Substantia nigra (tissue), 51 donors: ENCODE measurements at places on chromosomes 6 and 20.

DNA sequence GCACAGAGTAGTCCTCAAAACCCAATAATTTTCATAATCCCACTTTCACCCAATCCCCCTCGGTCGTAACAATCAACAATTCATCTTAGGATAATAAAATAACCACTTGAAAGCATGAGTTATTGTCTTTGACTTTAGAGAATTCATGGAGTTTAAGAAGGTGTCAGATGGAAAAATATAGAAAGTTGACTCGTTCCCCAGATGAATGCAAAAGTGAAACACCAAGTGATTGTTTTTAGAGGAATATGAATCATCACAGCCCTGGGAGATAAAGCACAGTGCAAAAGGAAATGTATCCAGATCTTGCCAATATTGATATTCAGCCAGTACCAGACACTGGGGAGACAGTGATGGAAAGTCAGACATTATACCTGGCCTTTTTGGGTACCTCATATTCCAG lies 860.5 kb downstream of the DHX35 start:
- no peak for DNase-seq

GRCh38 chr6:7589221-7589620 lies 777 bp upstream of the SNRNP48 start:
- no peak for DNase-seq

DNA sequence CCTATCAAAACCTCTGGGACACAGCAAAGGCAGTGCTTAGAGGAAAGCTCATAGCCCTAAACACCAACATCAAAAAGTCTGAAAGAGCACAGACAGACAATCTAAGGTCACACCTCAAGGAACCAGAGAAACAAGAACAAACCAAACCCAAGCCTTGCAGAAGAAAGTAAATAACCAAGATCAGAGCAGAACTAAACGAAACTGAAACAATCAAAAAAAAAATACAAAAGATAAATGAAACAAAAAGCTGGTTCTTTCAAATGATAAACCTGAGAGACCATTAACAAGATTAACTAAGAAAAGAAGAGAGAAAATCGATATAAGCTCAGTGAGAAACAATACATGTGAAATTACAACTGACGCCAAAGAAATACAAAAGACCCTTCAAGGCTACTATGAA lies 34.8 kb upstream of the RUNX2 start:
- no peak for DNase-seq

GRCh38 chr20:294602-295001 lies 2.8 kb upstream of the ZCCHC3 start:
- DNase-seq, result no peak

GRCh38 chr6:79296211-79296610 lies 61.7 kb upstream of the HMGN3 start:
- no peak for DNase-seq

DNA sequence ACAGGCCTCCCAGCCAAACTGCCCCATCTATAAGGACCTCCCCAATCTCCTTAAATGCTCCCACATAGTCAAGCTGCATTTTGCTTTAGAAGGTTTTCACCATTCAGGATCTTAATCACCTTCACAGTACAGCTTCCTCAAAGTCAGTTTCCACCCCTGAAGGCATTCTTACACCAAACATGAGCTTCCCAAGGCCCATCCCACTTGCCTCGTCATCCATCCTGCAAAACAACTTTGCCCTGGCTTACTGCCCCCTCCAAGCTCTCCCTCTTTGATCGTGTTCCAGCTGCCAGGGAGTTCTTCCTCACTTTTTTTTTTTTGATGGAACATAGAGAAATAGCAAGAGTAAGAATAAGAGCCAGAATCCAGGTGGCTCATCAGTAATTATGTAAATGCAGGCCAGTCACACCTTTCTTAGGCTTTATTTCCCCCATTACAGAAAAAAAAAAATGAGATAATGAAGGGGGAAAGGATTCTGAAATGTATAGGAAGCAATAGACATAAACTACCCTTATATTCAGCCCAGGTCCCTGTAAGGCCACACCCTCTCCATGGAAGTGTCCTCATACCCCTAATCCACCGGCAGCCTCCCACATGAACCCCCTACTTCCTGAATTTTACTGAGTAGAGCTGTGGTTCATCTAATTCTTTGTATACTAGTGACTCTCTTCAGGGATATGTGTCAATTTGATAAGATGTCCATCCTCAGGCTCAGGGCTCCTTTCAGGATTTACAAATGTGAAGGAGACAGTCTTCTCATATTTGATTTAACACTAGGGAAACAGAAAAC lies 12.7 kb downstream of the TRIM27 start:
- DNase-seq, result no peak

GRCh38 chr6:69581581-69581980 lies 215.2 kb downstream of the LMBRD1 start:
- DNase-seq, result no peak

GRCh38 chr6:55922406-55922805 lies 47.0 kb upstream of the BMP5 start:
- DNase-seq, result no peak

GRCh38 chr20:1242530-1242929 lies 16.7 kb downstream of the RAD21L1 start:
- DNase-seq, result no peak

DNA sequence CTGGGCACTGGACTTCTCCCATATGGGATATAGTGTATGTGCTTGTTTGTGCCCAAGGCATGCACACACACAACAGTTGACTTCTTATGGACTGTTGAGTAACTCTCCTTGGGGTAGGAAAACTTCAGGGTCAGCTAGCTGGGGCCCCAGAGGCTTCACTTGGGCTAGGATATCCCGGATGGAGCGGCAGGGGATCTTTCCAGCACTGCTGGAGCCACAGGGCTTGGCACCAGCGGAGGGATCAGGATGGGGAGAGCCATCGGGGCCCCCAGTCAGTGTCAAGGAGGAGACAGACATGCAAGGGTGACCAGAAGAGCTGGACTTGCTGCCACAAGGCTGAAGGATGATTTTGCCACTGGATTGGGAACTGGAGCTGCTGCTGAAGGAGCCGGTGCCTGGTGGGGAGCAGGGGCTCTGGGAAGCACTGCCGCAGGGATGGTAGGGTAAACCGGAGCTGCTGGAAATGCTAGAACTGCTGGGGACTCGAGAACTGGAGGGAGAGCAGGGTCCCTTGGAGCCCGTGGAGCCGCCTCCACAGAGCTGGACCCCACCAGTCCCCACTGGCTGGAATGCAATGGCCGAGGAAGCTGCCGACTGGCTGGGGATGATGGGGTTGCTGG lies 1.5 kb downstream of the PSORS1C1 start:
- DNase-seq, result no peak

- no peak for DNase-seq
These were observed 52.4 kb downstream of the FNDC1 start for GRCh38 chr6:159221486-159222170.

GRCh38 chr20:40110311-40110831 lies 578.7 kb downstream of the MAFB start:
- no peak for DNase-seq

- no peak for DNase-seq
These were observed 38.1 kb downstream of the JARID2 start for GRCh38 chr6:15283986-15284361.

GRCh38 chr6:24916496-24916895 lies 19.3 kb downstream of the RIPOR2 start:
- DNase-seq, result no peak
